Cortex of kidney (tissue), 1 donor: ENCODE measurements at places on chromosomes 4 and X.

- DNase-seq: no peak
Observed at GRCh38 chr4:95898226-95898625, 58.3 kb downstream of the PDHA2 start.

GRCh38 chrX:24426340-24426913, 38.7 kb upstream of the PDK3 start:
- no peak for DNase-seq

DNA sequence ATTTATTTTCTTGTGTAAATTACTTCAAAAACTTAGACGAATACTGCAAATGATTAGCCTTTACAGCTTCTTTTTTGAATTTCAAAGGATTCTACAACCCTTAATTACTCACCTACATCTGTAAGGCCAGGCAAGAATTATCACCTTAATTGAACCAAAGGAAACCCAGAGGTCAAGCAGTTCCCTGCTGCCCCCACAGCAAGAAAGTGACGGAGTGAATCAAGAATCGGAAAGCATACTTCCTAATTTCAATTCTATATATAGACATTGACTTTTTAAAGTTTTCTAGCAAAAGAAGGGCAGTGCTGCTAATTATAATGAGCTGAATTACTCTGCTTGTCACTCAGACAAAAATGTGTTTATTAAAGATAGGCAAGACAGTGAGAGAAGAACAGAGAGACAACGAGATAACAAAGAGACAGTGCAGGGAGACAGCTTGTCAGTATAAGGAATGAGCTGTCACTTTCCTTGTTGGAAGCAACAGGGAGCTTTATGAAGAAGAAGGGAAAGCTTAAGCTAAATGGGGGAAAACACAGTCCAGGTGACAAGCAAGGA, 47.5 kb upstream of the SPANXN4 start:
- DNase-seq: no peak

- no peak for DNase-seq
Observed at GRCh38 chr4:53060278-53060677, 198.2 kb downstream of the RASL11B start.

- DNase-seq: no peak
Observed at GRCh38 chrX:18931972-18932371, 51.9 kb downstream of the PHKA2 start.
